Fibroblast of lung (primary cell): ENCODE measurements at places on chromosomes 1 and 21. TPM values are rescaled to one million over a fixed set of nuclear protein-coding genes. Genes with fewer than 3 reads are reported as not detected.

The LCE3D gene
- total RNA-seq = not detected in 2 replicates

GRCh38 chr1:163674236-163674635, 352.5 kb downstream of the NUF2 start:
- no peak for DNase-seq

DNA sequence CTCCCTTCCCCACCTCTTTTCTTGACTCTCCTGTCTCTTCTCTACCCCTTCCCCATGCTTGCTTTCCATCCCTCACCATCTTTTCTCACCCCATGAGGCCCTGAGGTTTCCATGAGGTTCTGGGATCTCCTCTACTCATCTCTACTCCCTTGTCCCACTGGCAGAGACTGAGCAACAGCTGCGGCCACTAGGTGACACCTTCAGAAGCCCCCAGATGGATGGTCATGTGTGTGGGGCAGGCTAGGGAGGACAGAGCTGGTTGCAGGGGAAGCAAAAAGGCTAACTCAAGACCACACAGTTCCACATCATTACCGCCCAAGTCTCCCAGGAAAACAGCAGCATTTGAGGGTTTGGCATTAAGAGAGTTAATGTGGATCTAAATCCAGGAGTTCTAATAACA, 45.0 kb downstream of the LRRN2 start:
- DNase-seq = no peak

The VASH2 gene
- total RNA-seq = 0.17 and 1.0 TPM in 2 replicates

- DNase-seq = no peak
Observed at GRCh38 chr21:45336870-45337269, 49.2 kb upstream of the POFUT2 start.

DNA sequence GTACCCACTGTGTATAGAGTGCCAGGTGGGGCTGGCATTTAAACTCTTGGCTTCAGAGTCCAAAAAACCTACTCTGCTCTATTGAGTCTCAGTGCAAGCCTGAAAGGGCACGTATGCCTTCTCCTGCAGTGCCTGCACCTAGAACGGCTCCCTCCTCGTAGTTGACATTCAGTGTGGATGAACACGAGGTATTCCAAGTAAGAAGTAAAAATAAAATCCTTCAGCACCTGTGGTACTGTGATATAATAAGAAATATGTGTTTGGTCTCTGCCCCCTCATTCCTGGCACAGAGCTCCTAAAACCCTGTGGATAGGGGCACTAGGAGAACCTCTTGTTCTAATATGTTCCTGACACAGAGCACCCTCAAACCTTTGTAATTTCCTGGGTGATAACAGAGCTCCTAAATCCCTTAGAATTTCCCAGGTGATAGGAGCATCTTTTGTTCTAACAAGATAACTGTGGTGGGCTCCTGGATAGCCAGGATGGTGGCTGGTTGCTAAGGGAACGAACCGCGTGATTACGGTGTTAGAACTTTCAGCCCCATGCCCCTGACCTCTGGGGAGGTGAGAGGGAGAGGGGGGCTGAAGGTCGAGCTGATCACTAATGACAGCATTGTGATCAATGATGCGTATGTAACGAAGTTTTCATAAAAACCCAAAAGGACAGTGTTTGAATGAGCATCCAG, 16.8 kb downstream of the UCK2 start:
- DNase-seq = no peak

DNA sequence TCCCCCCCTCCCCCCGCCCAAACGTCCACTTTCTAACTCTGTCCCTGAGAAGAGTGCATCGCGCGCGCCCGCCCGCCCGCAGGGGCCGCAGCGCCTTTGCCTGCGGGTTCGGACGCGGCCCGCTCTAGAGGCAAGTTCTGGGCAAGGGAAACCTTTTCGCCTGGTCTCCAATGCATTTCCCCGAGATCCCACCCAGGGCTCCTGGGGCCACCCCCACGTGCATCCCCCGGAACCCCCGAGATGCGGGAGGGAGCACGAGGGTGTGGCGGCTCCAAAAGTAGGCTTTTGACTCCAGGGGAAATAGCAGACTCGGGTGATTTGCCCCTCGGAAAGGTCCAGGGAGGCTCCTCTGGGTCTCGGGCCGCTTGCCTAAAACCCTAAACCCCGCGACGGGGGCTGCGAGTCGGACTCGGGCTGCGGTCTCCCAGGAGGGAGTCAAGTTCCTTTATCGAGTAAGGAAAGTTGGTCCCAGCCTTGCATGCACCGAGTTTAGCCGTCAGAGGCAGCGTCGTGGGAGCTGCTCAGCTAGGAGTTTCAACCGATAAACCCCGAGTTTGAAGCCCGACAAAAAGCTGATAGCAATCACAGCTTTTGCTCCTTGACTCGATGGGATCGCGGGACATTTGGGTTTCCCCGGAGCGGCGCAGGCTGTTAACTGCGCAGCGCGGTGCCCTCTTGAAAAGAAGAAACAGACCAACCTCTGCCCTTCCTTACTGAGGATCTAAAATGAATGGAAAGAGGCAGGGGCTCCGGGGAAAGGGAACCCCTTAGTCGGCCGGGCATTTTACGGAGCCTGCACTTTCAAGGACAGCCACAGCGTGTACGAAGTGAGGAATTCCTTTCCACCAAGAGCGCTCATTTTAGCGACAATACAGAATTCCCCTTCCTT, 158.1 kb downstream of the RUNX1 start:
- DNase-seq = peak; percentile 61

GRCh38 chr1:170415710-170416372, 116.1 kb upstream of the GORAB start:
- no peak for DNase-seq

GRCh38 chr1:65458730-65459396, 38.4 kb downstream of the LEPR start:
- DNase-seq = no peak

The NCF2 gene
- 0.77 and 2.6 TPM in 2 replicates for total RNA-seq
